AG08396 (cell line): ENCODE measurements at places on chromosomes 16 and 17.

GRCh38 chr16:24991349-24991748 is 23.8 kb downstream of the ARHGAP17 start:
- DNase-seq = no peak

DNA sequence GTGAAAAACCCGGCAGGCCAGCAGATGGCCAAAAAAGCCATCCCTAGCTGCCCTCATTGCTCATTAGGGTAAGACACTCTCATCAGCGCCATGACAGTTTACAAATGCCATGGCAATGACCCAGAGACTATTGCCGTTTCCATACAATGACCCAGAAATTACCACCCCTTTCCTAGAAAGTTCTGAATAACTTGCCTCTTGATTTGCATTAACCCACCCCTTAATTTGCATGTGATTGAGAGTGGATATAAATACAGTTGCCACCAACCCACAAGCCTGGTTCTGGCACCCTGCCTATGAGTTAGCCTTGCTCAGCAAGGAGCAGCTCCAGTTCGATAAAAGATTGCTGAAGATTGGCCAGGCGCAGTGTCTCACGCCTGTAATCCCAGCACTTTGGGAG is 16.1 kb upstream of the C16orf54 start:
- no peak for DNase-seq

DNA sequence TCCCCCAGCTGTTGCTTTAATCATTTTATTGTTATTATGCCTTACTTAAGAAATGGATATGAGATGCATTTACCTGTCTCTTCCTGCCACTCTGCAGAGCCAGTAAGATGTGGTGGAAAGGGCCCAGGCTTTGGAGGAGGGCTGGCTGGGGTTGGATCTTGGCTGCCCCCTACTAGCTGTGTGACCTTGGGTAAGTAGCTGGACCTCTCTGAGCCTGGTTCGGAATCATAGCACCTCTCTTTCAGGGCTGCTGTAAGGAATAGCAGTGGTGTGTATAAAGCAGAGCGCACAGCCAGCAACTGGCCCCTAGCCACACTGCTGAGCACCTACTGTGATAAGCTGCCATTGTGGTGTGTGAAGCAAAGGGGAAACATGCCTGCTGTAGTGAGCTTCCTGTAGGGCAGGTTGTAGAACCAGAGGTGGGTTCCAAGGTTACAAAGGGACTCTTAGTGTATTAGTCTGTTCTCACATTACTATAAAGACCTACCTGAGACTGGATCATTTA is 23.9 kb downstream of the MAPT start:
- no peak for DNase-seq

DNA sequence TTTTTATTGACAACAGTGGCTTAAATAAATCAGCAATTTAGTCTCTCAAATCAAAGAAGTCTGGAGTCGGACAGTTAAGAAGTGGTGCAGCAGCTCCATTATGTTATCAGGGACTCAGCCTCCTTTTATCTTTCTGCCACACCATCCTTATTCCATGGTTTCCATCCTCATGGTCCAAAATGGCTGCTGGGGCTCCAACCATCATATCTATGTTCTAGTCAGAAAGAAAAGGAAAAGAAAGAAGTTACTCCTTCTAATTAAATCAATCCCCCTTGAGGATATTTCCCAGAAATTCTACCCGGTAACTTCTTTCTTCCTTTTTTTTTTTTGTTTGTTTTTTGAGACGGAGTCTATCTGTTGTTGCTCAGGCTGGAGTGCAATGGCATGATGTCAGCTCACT is 109.5 kb downstream of the HS3ST2 start:
- DNase-seq = no peak

GRCh38 chr16:30430428-30430970 is 669 bp upstream of the DCTPP1 start:
- DNase-seq = no peak
